Uterus (tissue), 4 donors: ENCODE measurements at places on chromosomes 4 and X.
A peak's percentile ranks its signal among the peaks of the same experiment; 100 is the strongest.

DNA sequence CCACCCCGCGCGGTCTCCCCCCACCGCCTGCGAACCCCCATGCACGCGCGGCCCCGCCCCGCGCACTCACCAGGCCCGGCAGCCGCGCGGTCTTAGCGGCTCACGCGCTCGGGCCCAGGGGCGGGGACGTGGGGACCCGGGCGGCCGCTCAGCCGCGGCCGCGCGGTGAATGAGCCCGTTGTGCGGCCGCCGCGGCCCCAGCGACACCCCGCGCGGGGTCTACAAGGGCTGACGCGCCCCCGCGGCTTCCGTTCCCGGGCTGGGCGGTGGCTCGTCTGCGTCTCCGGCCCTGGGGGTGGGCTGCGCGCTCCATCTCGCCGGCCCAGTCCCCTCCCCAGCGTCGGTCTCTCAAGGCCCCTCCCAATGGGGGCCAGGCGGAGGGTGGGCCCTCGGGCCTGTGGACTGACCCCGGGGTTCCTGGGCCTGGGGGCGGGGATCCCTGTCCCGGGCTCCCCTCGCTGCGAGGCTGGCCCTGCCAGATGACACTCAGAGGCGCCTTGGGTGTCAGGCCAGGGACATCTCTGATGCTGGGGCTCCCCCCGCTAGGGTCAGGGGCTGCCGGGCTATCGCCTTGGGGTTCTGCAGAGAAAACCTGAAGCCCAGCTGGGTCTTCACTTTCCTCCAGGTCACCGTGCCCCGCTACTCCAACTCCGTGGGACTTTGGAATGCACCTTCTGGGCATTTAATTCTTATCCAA is 4.3 kb upstream of the SLC26A1 start:
- no peaks in the 10 kb centered on the region for H3K4me1 ChIP-seq
- no peak overlapping the region for H3K27ac ChIP-seq
- no peak for DNase-seq
- peak overlapping the region; percentile 18 for H3K4me3 ChIP-seq
- peaks cover 23% of the 10 kb centered on the region for H3K27me3 ChIP-seq

DNA sequence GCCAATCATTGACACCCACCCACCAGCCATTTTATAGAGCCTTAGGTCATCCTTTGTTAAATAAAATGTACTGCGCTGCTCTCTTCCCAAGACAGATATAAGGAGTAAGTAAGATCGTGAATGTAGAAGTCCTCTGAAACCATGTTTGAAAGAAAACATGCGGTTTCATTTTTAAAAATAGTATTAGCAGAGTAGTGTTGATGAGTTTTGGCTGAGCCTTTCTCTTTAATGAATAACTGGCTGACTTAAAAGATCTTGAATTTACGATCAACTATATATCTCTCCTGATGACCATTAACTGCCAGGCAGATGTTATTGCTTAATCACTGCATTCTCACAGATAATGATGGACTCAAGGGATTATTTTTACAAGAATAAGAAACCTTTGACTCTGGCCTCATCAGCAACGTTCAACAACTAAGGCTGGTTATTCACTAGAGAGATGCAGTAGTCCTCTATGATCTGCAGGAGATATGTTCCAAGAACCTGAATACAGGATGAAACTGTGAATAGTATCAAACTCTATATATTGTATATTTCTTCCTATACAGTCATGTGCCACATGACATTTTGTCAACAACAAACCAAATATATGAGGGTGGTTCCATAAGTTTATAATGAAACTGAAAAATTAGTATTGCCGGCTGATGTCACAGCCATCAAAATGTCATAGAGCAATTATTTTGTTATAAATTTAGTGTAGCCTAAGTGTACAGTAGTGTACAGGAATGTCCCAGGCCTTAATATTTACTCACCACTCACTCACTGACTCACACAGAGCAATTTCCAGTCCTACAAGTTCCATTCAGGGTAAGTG is 80.8 kb downstream of the FAM13A start:
- no peak overlapping the region for H3K4me3 ChIP-seq
- no peaks in the 10 kb centered on the region for H3K36me3 ChIP-seq
- DNase-seq, result no peak
- no peaks in the 10 kb centered on the region for H3K4me1 ChIP-seq
- H3K27ac ChIP-seq, result peak overlapping the region; percentile 60

DNA sequence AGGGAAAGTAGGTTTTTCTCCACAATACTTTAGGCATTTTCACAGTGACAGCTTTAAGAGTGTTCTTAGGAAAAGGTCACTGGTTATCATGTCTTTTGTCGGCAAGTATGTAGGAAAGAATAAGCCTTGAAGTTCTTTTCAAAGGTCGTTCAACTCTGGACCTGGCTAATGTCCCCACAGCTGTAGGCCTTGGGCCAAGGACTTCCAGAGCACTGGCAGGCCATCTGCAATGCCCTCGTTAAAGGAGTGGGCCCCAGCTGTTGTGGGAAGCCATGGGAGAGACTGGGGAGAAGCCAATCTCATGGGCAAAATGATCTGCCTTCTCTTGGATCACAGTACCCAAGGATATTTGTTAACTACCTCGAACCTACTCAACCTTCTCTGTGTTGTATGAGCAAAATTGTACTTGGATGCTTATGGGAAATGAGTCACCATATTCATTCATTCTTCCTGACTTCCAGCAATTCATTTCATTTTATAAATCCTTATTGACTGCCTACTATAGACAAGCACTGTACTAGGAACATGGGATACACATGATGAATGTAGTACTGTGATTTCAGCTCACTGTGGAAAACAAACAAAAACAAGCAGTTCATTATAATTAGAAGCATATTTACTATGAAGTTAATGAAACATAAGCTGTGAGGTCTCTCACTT is 141.1 kb upstream of the KIT start:
- no peaks in the 10 kb centered on the region for H3K4me1 ChIP-seq
- H3K36me3 ChIP-seq, result no peaks in the 10 kb centered on the region
- DNase-seq, result no peak
- no peak overlapping the region for H3K27ac ChIP-seq

DNA sequence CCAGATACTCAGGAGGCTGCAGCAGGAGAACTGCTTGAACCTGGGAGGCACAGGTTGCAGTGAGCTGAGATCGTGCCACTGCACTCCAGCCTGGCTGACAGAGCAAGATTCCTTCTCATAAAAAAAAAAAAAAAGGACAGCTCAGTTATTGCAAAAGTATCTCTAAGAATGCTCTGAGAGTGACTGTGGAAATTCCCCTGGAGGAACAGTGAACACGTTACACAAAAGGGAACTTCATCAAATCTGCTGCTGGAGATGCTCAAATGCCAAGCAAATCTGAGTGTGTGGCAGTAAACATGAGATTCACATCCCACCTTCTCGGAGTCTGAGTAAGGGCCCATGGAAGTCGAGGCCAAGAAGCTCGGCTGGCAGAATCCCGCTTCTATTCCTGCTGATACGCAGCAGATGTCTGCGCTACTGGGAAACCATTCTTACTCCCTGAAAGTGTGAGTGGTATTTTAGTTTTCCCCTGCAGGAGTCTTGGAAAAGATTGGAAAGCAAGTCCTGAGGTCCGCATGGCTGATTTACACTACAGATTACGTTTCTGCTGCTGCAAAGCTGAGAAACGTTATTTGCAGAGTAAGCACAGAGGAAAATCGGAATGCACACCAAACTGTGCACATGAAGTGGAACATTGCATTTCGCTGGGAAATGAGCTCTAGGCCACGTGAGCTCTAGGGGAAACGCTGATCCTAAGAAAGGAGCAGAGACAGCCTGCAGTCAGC is 162.9 kb downstream of the NSUN7 start:
- DNase-seq, result no peak
- no peaks in the 10 kb centered on the region for H3K36me3 ChIP-seq
- H3K4me1 ChIP-seq, result no peaks in the 10 kb centered on the region
- H3K4me3 ChIP-seq, result no peak overlapping the region

DNA sequence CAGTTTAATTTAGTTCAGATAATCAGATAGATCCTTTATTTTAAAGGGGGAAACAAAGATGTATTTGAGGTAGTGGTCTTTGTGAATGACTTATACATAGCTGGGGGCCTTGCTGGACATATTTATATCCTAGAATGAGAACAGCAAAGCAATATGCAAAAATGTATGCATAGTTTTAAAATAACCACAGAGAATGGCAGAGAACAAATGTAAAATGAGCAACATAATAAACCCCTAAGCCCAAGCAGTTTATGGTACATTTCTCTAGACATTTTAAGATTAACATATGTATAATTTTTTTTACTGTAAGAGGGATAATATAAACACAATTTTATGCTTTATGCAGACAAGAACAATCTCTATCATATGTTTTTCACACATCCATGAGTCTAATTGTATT is 434.2 kb upstream of the SMIM31 start:
- H3K27me3 ChIP-seq, result no peaks in the 10 kb centered on the region
- no peak overlapping the region for H3K4me3 ChIP-seq
